ENCODE measurements at places on chromosomes 7 and 10.
A peak's percentile ranks its signal among the peaks of the same experiment; 100 is the strongest.

GRCh38 chr7:23873306-23873705, 163.3 kb downstream of the STK31 start:
- no peak for DNase-seq

DNA sequence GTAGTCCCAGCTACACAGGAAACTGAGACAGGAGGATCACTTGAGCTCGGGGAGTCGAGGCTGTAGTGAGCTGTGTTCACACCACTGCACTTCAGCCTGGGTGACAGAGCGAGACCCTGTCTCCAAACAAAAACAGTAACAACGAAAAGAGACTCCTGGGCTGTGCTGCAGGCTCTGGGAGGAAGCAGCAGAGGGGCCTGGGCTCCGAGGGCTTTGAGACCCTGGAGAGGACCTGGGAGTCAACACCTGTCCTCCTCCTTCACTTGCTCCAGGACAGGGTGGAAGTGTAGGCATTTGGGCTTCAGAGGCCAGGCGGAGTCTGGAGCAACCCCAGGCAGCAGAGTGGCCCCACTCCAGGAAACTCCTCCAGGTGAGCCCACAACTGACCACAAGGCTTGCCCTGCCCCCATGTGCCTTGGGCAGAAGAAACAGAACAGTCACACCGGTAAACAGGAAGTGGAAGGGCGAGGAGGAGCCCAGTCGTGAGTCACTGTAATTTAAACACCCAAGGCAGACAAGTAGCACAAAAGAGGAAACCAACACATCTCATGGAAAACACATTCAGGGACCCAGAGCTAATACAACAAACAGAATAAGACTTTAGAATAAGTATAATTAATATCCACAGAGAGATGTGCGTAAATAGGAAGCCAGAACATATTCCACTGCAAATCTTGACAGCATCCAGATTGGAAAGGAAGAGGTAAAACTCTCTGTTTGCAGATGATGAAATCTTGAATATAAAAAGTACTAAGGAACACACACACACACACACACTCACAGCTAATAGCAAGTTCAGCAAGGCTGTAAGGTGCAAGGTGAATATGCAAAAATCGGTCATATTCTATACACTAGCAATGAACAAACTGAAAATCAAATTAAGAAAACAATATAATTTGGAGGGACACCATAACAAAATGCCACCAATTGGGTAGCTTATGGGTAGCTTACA, 20.5 kb upstream of the RASGEF1A start:
- peak; percentile 66 for DNase-seq

DNA sequence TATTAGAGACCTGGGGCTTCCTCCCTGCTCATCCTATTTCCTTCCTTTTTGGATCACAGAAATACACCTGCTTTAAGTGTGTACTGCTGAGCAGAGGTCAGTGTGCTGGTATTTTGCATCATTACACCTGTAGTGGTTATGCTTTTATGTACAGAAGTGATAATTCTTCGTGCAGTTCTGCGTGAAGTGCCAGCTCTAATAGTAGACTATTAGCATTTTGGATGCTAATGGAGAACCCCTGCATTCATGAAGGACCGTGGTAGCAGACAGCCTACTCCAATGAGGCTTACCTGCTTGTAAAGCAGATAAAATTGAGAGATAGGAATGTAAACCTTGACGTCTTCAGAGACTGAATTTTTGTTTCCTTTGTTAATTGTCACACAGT, 114.3 kb downstream of the CDK14 start:
- no peak for DNase-seq

DNA sequence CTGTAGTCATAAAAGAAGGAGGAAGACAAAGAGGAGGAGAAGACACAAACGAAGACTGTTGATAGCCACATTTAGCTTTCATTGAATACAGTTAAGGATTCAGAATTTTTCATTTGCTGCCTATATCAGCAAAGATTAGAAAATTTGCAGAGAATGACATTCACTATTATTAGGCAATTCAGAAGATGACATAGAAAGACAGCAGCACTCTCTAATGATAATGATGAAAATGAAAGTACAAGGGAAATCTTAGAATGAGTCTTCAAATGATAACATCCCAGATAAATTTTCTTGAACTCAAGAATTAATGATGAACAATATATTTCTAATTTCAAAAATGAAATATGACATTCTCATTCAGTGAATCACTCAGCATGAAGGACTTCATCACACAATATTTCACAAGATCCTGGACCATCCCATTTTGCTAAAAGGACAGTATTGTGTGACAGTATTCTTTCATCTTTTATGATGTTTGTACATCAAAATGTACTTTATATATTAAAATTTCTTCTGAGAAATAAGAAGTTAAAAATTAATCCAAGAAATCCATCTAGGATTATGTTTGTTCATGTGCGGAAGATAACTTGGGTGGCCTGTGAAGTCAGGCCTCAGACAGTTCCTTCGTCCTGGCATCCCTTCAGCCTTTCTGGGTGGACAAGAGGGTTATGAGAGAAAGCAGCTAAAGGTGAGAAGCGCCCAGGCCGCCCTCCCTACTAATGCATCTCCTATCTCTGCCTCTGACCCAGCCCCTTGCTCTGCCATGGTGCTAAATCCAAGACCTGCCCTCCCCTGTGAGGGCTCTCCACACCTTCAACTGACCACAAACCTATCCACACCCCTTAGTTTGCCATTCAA, 47.4 kb upstream of the CAMK2B start:
- DNase-seq: no peak

GRCh38 chr10:30476511-30477155, 42.6 kb downstream of the MAP3K8 start:
- DNase-seq: no peak

GRCh38 chr10:45432113-45432512, 58.1 kb downstream of the ALOX5 start:
- DNase-seq: no peak

DNA sequence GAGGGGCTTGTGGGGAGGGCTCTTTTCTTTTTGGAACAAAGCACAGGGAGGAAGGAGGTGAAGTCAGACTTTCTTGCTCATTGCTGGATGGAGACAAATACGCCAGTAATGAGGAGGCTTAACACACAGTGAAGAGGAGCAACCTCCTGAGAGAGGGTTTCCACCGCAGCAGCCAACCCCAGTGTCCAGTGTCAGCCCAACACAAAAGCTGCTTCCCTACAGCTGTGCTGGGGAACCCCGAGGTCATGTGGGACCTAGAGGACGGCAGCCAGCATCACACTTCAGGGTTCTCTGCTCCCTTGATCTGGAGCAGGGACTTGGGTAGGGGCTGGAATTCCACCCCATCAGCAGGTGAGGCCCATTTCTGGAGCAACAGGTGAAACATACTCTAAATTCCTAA, 7.7 kb downstream of the BLNK start:
- DNase-seq: no peak

- no peak for DNase-seq
Observed at GRCh38 chr10:6396226-6396625, 183.8 kb downstream of the PRKCQ start.

- no peak for DNase-seq
Observed at GRCh38 chr7:124411796-124412195, 353.8 kb downstream of the GPR37 start.

DNA sequence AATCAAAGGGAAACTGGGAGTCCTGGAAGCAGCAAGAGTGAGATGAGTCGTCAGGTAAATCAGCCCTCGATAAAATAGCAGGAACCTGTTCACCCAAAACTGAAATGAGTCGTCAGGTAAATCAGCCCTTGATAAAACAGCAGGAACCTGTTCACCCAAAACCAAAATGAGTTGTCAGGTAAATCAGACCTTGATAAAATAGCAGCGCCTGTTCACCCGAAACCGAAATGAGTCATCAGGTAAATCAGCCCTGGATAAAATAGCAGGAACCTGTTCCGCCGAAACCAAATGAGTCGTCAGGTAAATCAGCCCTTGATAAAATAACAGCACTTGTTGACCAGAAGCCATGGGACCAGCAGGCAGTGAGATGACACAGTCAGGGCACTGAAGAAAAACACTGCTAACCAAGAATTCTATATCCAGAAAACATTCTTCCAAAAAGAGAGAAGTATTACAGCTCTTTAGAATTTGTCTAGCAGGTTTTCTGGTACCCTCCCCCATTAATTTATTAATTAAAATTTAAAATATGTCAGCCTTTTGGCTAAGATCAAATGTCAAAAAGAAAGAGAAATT, 3.4 kb upstream of the CYP2E1 start:
- no peak for DNase-seq

GRCh38 chr7:84674236-84674913, 479.8 kb upstream of the SEMA3A start:
- DNase-seq: no peak

- DNase-seq: peak; percentile 4
Observed at GRCh38 chr10:130026670-130027456, 62.8 kb upstream of the EBF3 start.

DNA sequence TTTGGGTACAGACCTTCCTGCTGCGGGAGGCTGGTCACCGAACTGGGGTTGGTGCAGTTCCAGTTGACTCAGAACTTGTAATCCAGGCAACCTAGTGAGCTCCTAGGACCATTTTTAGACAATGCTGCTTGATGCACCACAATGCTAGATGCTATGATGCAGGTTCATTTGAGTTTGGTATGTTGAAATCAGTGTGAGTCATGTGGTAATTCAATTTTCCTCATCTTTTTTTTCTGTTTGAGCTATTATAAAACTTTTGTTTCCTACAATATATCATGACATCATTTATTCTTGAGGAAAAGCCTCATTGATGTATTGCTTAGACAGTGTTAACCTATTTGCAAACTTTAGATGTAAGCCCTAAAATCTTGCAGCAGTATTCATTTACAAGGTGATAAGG, 40.9 kb upstream of the MTPN start:
- DNase-seq: no peak

DNA sequence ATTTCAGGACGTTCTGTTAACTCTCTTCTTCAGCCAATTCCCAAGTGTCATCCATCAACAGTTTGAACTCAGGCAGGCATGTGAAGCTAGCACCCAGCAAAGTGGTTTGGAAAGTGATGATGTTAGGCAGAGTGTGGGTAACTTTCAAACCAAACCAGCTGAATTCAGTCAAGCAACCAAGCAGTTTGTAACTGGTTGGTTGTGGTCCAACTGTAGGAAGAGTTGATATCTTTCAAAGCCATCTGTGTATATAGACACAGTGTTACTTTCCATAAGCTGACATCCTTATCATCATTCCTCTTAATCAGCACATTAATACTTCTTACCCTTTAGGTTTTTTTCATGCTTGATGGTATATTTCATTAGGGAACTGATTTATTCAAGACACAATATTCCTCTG, 72.2 kb upstream of the NUPR2 start:
- no peak for DNase-seq

DNA sequence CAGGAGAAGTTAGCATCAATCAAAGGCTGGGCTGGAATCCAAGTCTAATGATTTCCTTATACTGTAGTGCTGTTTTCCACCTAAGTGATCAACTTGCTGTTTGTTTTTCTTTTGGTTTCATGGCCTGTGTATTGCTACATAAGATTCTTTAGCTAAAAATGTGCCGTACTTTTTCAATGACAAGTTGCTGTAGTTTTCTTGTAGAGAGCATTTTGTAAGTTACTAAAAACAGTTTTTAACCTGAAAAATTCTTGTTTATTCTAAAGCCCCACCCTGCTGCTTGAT, 1.3 kb downstream of the HELLS start:
- no peak for DNase-seq

- no peak for DNase-seq
Observed at GRCh38 chr7:116547347-116547746, 22.5 kb downstream of the CAV1 start.

DNA sequence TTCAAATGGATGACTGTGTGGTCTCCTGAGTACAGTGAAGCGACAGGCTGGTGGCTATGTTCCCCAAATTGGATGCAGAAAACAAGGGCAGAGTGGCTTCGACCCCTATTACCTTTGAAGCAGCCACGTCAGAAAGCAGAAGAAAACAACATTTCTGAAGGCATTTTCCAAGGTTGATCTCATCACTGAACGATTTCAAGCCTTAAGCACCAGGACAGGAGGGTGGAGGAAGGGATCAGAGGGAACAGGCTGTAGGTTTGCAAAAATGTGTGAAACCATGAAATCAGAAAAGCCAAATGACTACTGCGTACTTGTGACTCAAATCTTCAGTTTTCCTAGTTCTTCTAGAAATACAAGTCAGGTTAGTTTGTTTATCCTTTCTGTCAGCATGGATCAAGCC, 181.0 kb upstream of the TMEM106B start:
- DNase-seq: no peak

- DNase-seq: no peak
Observed at GRCh38 chr7:49577576-49577975, 195.9 kb upstream of the VWC2 start.

DNA sequence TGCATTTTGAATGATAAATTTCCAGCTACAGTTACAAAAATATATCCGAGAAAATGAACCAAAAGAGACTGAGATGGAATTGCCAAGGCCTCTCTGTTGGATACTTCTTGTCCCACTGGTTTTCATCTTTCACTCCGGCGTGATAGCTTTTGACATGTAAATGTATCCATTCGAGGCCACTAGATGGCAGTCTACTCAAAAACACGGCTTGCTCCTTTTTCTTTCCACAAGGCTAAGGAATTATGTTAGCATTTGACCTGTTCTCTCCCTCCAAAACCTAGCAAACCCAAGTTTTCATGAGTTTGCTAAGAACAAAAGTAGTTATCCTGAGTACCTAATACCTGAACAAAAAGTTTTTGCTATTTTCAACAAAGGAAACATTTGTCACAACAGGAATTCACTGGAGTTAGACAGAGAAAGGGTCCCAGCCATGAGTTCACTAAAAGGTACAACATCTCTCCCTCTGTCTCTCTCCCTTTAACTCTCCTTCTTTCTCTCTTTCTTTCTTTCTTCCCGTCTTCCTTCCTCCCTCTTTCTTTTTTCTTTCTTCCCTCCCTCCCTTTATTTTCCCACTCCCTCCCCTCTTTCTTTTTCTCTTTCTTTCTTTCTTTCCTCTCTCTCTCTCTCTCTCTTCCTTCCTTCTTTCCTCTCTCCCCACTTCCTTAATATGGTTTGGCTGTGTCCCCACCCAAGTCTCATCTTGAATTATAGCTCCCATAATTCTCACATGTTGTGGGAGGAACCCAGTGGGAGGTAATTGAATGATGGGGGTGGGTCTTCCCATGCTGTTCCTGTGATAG, 207.9 kb upstream of the MYO3A start:
- no peak for DNase-seq

DNA sequence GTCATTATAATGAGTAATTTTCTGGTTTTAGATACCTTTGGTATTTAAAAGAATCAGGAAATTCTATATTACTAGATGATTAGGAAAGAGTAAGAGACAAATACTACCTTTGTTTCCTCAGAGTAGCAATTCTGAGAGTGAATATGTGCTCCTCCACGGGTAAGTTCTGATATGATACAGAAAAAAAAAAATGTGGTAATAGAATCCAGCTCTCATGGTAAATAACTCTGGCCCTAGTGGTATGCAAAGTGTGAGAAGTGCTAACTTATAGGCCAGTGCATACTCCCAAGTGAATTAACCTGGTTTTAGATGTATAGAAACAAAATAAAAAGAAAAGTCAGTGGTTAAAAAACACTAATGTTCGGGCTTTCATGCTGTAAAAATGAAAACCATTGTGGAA, 512.6 kb upstream of the SEMA3D start:
- no peak for DNase-seq

- peak; percentile 32 for DNase-seq
Observed at GRCh38 chr7:23471106-23471859, 992 bp upstream of the IGF2BP3 start.

- DNase-seq: no peak
Observed at GRCh38 chr10:46319389-46319788, 32.6 kb downstream of the ANTXRL start.

- no peak for DNase-seq
Observed at GRCh38 chr10:124470544-124471434, 9.2 kb downstream of the LHPP start.
